ENCODE measurements at places on chromosomes 4 and X. TPM values are rescaled to one million over a fixed set of nuclear protein-coding genes. Genes with fewer than 3 reads are reported as not detected.

The MAGEC1 gene
- not detected for total RNA-seq

The HEPH gene
- total RNA-seq: 126 TPM

The TMEM35A gene
- total RNA-seq: 6.2 TPM

The PNMA6F gene
- total RNA-seq: not detected

The AFF2 gene
- 5.8 TPM for total RNA-seq

The CSN3 gene
- not detected for total RNA-seq

The SH3RF1 gene
- total RNA-seq: 20.3 TPM

The ADAMTS3 gene
- 10.7 TPM for total RNA-seq

The BEND2 gene
- total RNA-seq: not detected

The NXF2 gene
- total RNA-seq: not detected

The SSX4 gene
- not detected for total RNA-seq
